Activated T-helper 1 cell treated with anti-CD3 and anti-CD28 coated beads, Interleukin-2, amount 50 U/mL, for 16 hours (primary cell): ENCODE measurements at places on chromosomes 6 and 20.

- no peak for DNase-seq
Observed at GRCh38 chr6:73766040-73766439, 70.0 kb downstream of the CD109 start.

DNA sequence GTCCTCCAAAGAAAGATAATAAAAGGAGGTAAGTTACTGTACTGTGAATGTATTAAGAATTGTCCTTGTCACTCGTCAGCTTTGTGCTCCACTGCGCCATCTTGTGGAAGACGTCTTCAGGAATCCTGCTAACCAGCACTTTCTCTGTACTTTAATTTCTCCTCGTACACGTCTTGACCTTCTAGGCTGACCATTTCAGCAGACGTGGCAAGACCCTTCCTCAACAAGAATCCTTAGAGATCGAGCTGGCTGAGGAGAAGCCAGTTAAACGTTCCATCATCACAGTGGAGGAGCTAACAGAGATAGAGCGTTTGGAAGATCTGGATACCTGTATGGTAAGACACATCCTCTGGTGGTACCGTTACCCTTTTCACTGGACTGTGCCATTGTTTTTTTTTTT is 95.5 kb upstream of the SCGN start:
- peak; percentile 50 for DNase-seq

GRCh38 chr6:152160346-152160745 is 352.9 kb downstream of the ESR1 start:
- DNase-seq: no peak

DNA sequence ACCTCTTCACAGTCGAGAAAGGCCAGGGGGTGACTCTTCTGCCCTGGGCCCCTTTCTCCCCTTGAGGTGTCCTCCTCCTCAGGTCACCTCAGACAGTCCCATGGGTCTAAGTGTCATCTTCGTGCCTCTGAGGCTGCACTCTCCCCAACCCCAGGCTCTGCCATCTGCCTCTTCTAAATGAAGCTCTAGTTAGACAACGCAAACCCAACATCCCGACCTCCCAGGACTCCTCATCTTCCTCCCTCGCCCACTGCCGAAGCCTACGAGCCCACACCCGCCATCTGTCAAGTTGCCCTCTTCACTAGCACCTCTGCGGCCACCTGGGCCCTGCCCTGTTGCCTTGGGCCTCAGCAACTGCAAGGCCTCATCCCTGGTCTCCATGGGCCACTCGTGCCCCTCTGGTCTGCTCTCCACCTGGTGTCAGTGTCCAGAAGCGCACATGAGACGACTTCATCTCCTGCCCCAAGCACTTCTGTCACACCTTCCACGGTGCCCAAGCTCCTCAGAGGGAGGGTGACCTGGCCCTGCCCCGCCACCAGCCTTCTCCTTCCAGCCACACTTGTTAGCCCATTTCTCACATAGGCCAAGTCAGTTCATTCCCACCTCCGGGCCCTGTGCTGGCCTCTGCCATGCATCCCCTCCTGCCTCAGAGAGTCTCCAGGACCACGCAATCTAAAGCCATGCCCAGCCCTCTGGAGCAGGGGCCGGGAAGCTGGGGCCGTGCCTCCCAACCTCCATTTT is 53.8 kb downstream of the RRBP1 start:
- DNase-seq: no peak

DNA sequence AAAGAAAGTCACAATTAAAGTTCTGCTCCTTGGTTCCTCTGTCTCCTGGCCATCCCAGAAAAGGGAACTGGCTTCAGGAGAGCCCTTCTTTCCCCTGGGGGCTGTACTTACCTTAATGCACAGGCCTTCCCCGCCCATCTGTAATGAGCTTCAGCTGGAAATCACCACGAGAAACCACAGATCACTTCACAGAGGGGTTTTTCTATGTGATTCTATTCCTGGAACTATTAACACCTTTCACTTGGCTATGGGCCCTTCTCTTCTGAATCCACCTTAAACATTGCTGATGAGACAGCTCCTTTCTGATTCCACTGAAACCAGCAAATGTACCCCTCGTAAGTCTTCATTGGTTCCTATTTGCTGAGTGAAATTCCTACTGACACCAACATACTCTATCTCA is 80.7 kb downstream of the FOXF2 start:
- DNase-seq: no peak

DNA sequence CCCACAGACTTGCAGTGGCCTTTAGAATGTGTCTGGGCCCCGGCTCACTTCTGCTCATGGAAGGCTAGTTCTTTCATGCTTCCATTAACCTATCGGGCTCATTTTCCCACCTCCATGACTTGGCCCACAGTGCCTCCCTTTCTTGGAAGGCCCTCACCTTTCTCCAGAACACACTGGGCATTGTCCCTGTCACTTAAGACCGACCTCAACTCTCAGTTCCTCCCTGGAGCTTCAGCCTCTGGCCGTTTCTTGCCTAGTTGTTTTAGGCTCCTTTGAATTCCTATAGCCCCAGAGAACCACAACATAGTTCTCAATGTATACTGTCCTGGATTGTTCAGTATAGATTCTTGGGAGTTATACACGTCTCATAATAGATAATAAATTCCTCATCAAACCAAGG is 19.3 kb upstream of the TNFAIP3 start:
- no peak for DNase-seq

DNA sequence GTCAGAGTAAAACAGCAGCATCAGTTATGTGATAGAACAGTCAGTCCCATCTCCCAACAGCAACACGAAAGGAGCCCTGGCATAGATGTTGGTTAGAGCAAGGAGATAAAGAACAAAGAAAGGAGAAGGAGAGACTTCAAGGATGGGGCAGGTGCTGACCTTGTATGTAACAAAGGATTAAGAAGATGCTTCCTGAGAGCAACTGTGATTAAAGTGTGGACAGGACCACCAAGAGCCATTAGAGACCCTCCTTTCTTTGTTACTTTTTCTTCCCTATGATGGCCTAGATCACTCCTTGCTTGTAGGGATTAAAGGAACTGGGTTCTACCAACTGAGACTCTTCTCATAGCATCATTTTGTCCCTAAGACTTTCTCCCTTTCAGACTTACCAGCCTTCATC is 75.2 kb upstream of the GPR6 start:
- DNase-seq: no peak

GRCh38 chr6:87541744-87542143 is 48.0 kb downstream of the RARS2 start:
- DNase-seq: no peak

DNA sequence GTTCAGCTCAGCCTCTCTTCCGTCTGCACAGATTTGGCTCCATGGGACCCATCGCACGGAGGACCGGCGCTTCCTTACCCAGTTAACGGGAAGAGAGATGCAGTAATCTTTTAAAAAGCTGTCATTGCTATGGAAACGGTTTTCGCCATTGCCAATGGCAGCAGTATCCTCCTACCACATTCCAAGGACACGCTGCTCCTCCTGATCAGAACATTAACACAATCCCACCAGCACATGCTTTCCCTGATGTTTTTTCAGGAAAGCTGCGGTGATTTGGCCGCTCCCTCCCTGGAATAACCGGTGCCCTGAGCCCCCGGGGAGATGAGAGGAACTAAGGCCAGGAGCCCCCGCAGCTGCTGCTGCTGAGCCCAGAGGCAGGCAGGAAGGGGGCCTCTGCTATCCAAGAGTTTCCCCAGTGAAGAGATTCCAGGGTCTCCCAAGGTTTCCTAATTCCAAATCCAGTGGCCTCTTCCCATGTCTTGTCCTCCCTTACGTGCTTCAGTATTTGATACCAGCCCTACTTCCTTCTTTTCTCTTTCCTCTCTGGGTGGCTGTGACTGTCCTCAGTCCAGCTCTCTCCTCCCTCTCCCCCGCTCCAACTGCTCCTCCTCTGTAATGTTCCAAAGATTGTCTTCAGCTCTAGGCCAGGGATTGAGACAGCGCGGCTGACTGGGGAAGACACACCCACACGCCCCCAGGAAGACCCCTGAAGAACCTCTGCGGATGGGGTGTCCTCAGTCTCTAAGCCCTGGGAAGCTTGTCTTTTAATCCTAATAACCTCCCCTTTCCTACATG is 2.6 kb downstream of the BNIP5 start:
- no peak for DNase-seq

- peak; percentile 61 for DNase-seq
Observed at GRCh38 chr20:63941282-63942081, 14.7 kb downstream of the UCKL1 start.

- no peak for DNase-seq
Observed at GRCh38 chr6:27755768-27756167, 156.4 kb downstream of the OR2B2 start.

DNA sequence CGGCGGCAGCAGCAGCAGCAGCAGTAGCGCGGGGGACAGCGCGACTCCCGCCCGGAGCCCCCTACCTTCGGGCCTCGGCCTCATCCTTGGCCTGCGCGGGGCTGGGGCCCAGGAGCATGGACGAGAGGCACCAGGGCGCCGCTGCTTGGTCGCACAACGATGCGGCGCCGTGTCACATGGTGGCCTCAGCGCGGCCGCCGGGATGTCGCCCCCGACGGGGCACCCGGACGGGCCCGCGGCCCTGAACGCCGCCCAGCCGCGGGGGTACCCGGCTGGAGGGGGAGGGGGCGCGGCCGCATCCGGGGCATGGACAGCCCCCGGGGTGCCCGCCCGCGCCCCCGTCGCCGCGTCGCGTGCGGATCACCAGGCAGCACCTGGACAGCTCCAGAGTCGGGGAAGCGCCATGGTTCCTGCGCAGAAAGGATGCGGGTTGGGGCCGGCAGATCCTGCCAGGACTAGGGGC is 57.1 kb downstream of the CDH22 start:
- no peak for DNase-seq

DNA sequence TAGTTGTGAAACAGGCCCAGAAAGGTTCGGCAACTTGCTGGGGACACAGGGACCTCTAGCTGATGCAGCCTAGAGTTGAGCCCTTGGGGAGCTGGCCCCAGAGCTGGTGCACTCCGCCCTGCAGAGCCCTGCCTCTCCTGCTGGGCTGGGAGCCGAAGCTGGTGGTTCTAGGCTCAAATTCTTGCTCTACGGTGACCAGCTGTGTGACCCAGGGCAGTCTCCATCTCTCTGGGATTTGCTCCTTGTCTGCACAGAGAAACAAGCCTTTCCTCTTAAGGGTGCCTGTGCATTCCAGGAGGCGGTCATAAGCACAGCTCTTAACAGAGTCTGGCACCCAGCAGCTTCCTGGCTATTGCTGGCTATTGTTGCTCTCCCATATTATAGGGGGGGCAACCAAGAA is 47.4 kb downstream of the RBM38 start:
- DNase-seq: no peak

- no peak for DNase-seq
Observed at GRCh38 chr20:17806739-17807441, 107.1 kb downstream of the BANF2 start.

DNA sequence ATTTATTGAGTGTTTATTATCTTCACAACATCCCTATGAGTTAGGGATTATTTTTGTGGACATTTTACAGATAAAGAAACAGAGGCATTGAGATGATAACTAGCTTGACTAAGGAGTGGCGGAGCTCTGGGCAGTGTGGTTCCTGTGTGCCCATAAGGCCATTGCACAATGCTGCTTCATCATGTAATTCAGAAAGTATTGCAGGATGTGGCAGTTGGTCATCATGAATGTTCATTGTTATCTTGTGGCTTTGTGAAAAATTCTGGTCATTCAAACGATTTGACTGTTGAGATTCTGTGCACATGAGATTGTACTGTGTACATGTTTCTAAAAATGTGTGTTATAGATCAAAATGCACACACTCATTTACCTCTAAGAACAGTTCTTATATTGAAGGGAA is 150.8 kb downstream of the ESR1 start:
- DNase-seq: no peak

DNA sequence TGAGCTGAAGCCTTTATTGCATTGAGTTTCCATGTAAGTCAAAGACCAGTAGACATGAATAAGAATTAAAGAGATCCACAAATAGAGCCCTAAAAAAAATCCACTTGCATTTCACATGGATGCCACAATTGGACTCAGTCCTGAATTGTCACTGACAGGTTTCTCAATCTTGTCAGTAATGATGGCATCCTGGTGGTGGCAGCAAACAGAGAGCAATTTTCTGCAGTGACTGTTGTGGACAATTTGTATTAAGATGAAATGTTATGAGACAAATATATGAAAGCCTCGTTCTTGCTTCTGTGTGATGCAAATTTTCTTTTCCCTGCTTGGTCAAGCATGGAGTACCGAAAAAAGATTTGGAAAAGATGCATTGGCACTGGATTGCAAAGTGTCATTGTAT is 278.9 kb downstream of the SAMD5 start:
- no peak for DNase-seq

DNA sequence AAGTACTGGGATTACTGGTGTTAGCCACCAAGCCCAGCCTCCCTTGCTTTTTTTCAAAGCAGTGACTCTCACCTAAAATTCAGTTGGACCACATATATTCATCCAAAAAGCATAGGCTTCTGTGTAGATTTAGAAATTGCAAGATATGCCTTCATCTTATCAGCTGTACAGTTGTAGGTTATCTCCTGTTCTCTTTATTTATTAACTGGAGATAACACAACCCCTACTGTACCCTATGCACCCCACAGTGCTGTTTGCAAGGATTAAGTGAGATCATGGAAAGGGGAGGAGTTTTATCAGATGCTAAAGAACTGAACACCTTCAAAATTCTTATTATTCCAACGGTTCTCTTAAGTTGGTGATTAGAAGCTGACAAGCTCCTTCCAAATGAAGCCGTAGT is 164.4 kb upstream of the JARID2 start:
- DNase-seq: no peak

- no peak for DNase-seq
Observed at GRCh38 chr20:6053776-6054688, at the start of gene LRRN4. Gene LRRN4 (minus strand): TSS chr20:6054060. CDS start chr20:6052799, 1,261 bp downstream.

DNA sequence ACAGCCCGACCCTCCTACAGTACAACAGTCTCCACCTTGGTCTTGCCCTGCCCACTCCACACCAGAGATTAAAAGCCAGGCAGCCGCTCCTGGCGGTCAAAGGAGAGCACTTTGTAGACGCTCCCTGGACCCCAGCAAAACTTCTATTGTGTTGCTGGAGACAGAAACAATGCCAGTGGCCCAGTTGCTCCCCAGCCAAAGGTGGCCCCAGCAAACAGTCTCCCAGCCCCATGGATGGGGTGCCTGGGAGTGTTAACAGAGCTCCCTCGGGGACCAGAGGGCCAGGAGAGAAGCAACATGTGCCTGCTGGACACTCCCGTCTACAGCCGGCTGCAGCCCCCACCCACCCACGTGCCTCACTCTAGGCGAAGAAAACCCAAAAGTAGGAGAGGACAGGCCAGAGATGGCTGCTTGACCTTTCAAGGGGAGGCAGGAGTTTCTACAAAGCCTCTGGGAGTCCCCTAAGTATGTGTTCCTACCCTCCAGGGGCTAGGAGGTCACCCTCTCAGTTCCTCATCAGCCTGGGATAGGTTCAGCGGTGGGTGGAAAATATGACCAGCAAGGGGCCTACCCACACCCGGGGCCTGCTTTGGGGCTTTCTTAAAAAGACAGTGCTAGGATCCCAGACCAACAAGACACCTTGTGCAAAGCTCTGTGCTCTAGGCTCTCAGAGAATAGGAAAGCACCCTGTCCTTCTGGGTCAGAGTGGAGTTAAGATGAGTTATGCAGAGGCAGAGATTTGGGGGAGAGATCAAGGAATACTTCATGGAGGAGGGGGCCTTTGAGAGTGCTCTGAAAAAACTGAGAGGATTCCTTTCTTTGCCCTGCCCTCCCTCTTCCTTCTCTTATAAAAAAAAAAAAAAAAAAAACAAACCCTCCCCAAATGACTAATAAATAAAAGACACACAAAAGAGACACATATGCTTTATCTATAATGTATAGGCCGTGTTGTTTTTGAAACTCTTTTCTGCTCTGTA is 19.0 kb upstream of the PREX1 start:
- DNase-seq: no peak
